ENCODE measurements at places on chromosomes 6 and 20.

GRCh38 chr6:26064619-26065257 is 22.5 kb upstream of the HFE start:
- H3K36me3 ChIP-seq, result no peaks in the 10 kb centered on the region
- no peak overlapping the region for H3K27ac ChIP-seq
- DNase-seq, result peak; percentile 71
- H3K27me3 ChIP-seq, result no peaks in the 10 kb centered on the region
- no peak overlapping the region for H3K4me3 ChIP-seq
- H3K4me1 ChIP-seq, result 0 out of 2 replicates have a peak, but pooled peaks cover 3% of the 10 kb centered on the region

GRCh38 chr6:93418408-93419303 is 703 bp downstream of the EPHA7 start:
- no peaks in the 10 kb centered on the region for H3K4me1 ChIP-seq
- H3K27me3 ChIP-seq, result 0 out of 2 replicates have a peak, but pooled peaks cover 7% of the 10 kb centered on the region
- H3K36me3 ChIP-seq, result no peaks in the 10 kb centered on the region
- H3K4me3 ChIP-seq, result peak overlapping the region; percentile 85

DNA sequence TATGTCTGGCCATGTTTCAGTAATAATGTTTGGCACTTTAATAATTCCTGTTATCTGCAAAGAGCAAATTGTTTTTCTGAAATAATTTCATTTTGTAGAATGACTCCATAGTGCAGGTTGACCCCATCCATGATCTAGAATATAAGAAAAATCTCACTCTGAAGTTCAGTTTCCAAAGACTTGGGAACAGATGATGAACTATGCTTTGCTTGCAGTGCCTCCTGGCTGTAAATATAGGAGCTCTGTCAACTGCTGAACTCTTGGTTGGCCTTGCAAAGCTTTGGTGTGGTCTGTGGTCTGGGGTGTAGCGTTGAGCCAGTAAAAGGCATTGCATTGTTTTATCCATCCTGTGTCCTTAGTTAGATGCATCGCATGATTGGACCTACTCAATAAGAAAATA is 104.0 kb downstream of the PLCB4 start:
- H3K4me3 ChIP-seq, result no peak overlapping the region
- no peak overlapping the region for H3K27ac ChIP-seq
- no peaks in the 10 kb centered on the region for H3K4me1 ChIP-seq
- no peaks in the 10 kb centered on the region for H3K27me3 ChIP-seq
- DNase-seq, result no peak
- H3K36me3 ChIP-seq, result no peaks in the 10 kb centered on the region

DNA sequence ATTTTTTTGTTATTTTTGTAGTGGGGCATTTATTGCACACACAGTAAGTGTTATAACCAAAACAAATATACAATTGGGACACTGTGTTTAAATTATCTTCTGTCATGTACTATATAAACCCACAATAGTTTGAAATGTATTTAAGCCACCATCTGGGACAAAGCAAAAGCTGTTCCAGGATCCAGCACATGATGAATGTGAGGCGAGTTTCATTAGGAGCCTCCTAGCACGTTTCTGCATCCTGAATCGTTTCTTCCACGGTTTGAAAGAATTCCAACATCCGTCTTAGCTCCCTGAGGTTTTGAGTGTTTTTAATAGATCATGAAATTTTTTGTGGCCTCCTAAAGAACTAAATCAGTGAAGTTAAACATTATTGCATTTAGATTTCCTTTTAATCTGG is 65.8 kb downstream of the EYA4 start:
- DNase-seq, result no peak
- H3K27ac ChIP-seq, result no peak overlapping the region
- no peaks in the 10 kb centered on the region for H3K4me1 ChIP-seq
- H3K36me3 ChIP-seq, result no peaks in the 10 kb centered on the region
- H3K4me3 ChIP-seq, result no peak overlapping the region
- H3K27me3 ChIP-seq, result no peaks in the 10 kb centered on the region

- no peak overlapping the region for H3K4me3 ChIP-seq
- DNase-seq, result peak; percentile 44
- H3K4me1 ChIP-seq, result no peaks in the 10 kb centered on the region
- no peak overlapping the region for H3K27ac ChIP-seq
- no peaks in the 10 kb centered on the region for H3K36me3 ChIP-seq
These were observed 43.1 kb downstream of the SLC17A5 start for GRCh38 chr6:73610444-73611275.

- no peaks in the 10 kb centered on the region for H3K36me3 ChIP-seq
- H3K27me3 ChIP-seq, result no peaks in the 10 kb centered on the region
- DNase-seq, result no peak
- H3K27ac ChIP-seq, result no peak overlapping the region
- H3K4me3 ChIP-seq, result no peak overlapping the region
These were observed 35.4 kb upstream of the E2F3 start for GRCh38 chr6:20366082-20366830.

- H3K27ac ChIP-seq, result no peak overlapping the region
- H3K4me1 ChIP-seq, result no peaks in the 10 kb centered on the region
- no peaks in the 10 kb centered on the region for H3K36me3 ChIP-seq
- no peaks in the 10 kb centered on the region for H3K27me3 ChIP-seq
These were observed 24.2 kb downstream of the TFAP2A start for GRCh38 chr6:10390495-10391298.

GRCh38 chr20:12030470-12030869 is 112.8 kb downstream of the BTBD3 start:
- H3K27me3 ChIP-seq, result no peaks in the 10 kb centered on the region
- no peaks in the 10 kb centered on the region for H3K4me1 ChIP-seq
- H3K36me3 ChIP-seq, result no peaks in the 10 kb centered on the region
- no peak overlapping the region for H3K4me3 ChIP-seq
- DNase-seq, result no peak
- H3K27ac ChIP-seq, result no peak overlapping the region

- H3K27me3 ChIP-seq, result no peaks in the 10 kb centered on the region
- no peak overlapping the region for H3K4me3 ChIP-seq
- H3K36me3 ChIP-seq, result no peaks in the 10 kb centered on the region
These were observed 260.6 kb upstream of the BMP2 start for GRCh38 chr20:6506906-6507305.

DNA sequence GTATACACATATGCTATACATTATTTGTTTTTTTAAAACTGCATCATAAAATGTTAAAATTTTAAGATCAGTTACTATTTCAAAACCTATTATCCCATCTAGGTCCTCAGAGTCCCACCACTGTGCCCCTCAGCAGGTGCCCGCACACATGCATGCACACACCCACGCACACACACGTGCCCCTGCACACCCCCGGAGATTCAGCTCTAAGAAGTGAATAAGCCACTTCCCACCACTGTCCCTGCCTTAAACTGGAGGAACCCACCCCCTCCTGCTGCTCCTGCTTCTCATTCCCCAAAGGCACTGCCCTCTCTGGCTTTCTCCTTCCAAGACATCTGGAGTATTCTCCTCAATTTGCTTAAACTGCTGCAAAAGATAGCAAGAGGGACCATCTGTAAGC is 5.4 kb upstream of the FAM210B start:
- DNase-seq, result no peak
- no peaks in the 10 kb centered on the region for H3K4me1 ChIP-seq
- H3K27me3 ChIP-seq, result no peaks in the 10 kb centered on the region
- no peak overlapping the region for H3K4me3 ChIP-seq

DNA sequence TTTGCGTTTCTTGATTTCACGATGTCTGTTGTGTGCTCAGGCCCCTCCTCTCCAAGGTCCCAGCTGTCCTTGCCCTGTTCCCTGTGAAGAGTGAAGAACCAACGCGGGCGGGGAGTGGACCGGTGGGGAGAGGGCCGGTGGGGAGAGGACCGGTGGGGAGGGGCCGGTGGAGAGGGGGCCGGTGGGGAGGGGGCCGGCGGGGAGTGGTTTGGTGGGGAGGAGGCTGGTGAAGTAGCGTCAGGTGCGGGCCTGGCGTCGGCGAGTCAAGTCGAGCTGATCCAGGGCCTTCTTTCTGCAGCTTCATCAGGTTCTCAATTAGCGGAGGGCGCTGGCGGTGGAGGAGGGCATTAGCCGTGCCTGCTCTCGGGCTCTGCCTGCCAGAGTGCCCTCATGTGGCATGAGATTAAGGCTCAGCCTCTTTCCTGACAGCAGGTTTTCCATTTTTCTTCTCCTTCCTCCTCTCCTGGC is 21.2 kb upstream of the BHLHE23 start:
- H3K27me3 ChIP-seq, result peaks cover 90% of the 10 kb centered on the region
- no peak overlapping the region for H3K4me3 ChIP-seq
- no peak overlapping the region for H3K27ac ChIP-seq
- no peak for DNase-seq

DNA sequence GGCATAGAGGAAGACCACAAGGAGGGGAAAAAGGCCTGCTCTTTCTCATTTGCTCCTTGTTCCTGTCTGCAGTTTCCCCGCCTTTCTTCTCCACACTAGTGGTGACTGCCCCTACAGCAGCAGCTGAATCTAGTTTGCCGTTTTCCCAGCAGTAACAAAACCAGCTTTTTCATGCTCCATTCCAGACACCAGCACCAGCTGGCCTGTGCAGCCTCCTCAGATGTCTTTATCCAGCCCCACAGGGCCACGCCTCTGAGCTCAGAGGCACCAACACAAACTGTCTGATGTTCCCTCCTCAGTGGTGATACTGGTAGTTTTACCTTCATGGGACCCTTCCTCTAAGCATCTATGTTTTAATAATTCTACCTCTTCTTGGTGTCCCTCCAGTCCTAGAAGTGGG is 70.4 kb upstream of the SLC24A3 start:
- no peaks in the 10 kb centered on the region for H3K36me3 ChIP-seq
- no peak for DNase-seq
- H3K27me3 ChIP-seq, result no peaks in the 10 kb centered on the region
- no peak overlapping the region for H3K4me3 ChIP-seq
- no peak overlapping the region for H3K27ac ChIP-seq
- H3K4me1 ChIP-seq, result no peaks in the 10 kb centered on the region

DNA sequence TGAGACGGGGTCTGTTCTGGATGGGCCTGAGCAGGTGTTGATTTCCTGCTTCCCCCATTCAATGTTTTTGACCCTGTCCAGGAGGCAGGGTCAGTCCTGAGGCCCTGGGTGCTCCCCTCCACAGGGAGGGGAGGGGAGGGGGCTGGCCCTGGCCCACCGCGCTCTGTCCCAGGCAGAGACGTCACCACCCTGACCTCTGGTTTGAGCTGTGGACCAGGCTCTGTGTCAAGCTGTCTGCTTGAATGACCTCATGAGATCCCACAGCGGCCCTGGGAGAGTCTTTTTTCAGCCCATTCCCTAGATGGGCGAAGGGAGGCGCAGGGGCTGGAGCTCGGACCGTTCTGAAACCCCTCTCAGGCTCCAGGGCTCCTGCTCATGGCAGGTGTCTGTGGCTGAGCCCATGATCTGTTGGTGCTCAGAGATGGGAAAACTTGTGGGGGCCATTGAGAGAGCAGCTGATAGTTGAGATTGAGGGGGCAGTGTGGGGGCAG is 8.9 kb upstream of the LKAAEAR1 start:
- no peaks in the 10 kb centered on the region for H3K4me1 ChIP-seq
- H3K27me3 ChIP-seq, result peaks cover 52% of the 10 kb centered on the region
- no peak for DNase-seq
- H3K4me3 ChIP-seq, result no peak overlapping the region

GRCh38 chr6:49646130-49646824 is 9.6 kb upstream of the RHAG start:
- no peaks in the 10 kb centered on the region for H3K36me3 ChIP-seq
- no peaks in the 10 kb centered on the region for H3K27me3 ChIP-seq
- H3K27ac ChIP-seq, result no peak overlapping the region
- DNase-seq, result no peak
- no peak overlapping the region for H3K4me3 ChIP-seq

GRCh38 chr6:79869184-79869583 is 78.2 kb downstream of the ELOVL4 start:
- H3K4me1 ChIP-seq, result 0 out of 2 replicates have a peak, but pooled peaks cover 5% of the 10 kb centered on the region
- H3K27me3 ChIP-seq, result no peaks in the 10 kb centered on the region
- no peak for DNase-seq
- H3K27ac ChIP-seq, result no peak overlapping the region
- H3K36me3 ChIP-seq, result no peaks in the 10 kb centered on the region

DNA sequence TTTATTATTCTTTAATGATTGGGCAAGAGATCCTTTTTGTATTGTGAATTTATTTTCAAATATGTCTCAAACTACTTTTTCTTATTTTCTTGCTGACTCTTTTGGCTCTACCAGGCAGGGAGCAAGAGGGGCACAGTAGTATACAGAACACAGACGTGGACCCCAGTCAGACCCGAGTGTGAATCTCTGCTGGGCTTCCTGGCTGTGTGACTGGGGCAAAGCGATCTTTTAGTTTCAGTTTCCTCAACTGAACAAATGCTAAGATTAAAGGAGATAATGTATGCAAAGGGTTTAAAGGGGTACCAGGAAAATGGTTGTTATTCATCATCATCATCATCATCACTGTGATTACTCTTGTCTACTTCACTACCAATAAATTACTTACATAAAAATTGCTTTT is 317.5 kb downstream of the HIVEP2 start:
- H3K27ac ChIP-seq, result no peak overlapping the region
- H3K4me3 ChIP-seq, result peak overlapping the region; percentile 29
- H3K27me3 ChIP-seq, result no peaks in the 10 kb centered on the region
- no peaks in the 10 kb centered on the region for H3K36me3 ChIP-seq

- H3K4me3 ChIP-seq, result no peak overlapping the region
- H3K27me3 ChIP-seq, result no peaks in the 10 kb centered on the region
- H3K36me3 ChIP-seq, result no peaks in the 10 kb centered on the region
- no peak for DNase-seq
- H3K4me1 ChIP-seq, result no peaks in the 10 kb centered on the region
These were observed 608.9 kb downstream of the MAFB start for GRCh38 chr20:40080041-40080652.

DNA sequence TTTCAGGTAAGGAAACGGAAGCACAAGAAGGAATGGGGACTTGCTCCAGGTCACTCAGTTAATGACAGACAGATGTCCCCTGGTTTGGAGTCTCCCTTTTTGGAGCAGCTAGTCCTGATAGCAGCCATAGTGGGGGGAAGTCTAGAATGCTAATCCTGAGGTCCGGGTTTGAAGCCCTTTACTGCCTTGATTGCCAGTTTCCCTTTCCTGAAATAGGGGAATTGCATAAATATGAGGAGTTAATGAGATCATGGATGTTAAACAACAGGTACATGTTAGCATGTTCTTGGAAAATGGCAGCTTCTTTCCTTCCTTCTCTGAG is 341 bp upstream of the TTPAL start:
- H3K4me3 ChIP-seq, result peak overlapping the region; percentile 97
- H3K27me3 ChIP-seq, result no peaks in the 10 kb centered on the region
- DNase-seq, result no peak
- H3K27ac ChIP-seq, result no peak overlapping the region
- H3K4me1 ChIP-seq, result peaks cover 9% of the 10 kb centered on the region

- no peaks in the 10 kb centered on the region for H3K36me3 ChIP-seq
- no peak overlapping the region for H3K27ac ChIP-seq
- no peak for DNase-seq
These were observed 71.2 kb upstream of the EMILIN3 start for GRCh38 chr20:41437836-41438235.

GRCh38 chr6:157023958-157024357 is 246.8 kb downstream of the ARID1B start:
- peaks cover 7% of the 10 kb centered on the region for H3K4me1 ChIP-seq
- no peaks in the 10 kb centered on the region for H3K36me3 ChIP-seq
- H3K4me3 ChIP-seq, result no peak overlapping the region
